ENCODE measurements at places on chromosomes 2 and 18. TPM values are rescaled to one million over a fixed set of nuclear protein-coding genes. Genes with fewer than 3 reads are reported as not detected.

The TRIP12 gene
- 159 TPM for total RNA-seq

The ABCG8 gene
- not detected for total RNA-seq

The MPP4 gene
- total RNA-seq, result not detected

The C2orf78 gene
- not detected for total RNA-seq

The NLRC4 gene
- 0.17 TPM for total RNA-seq

The AOX1 gene
- total RNA-seq, result 22.2 TPM

The UGT1A8 gene
- total RNA-seq, result not detected

The SCN3A gene
- 0.19 TPM for total RNA-seq

The FBXO48 gene
- total RNA-seq, result 2.7 TPM

The LRP1B gene
- 1.6 TPM for total RNA-seq

The CRYGC gene
- total RNA-seq, result not detected

The MAL gene
- 6.5 TPM for total RNA-seq

The SMC6 gene
- total RNA-seq, result 27.7 TPM

The LINC00305 gene
- not detected for total RNA-seq

The CCDC150 gene
- 6.7 TPM for total RNA-seq

The IL36A gene
- not detected for total RNA-seq

The KIAA2012 gene
- not detected for total RNA-seq

The APCDD1 gene
- 308 TPM for total RNA-seq

The RASGRP3 gene
- 4.1 TPM for total RNA-seq

The ALPI gene
- not detected for total RNA-seq

The ZAP70 gene
- 1.5 TPM for total RNA-seq

The VWA3B gene
- total RNA-seq, result not detected

The RHOB gene
- 719 TPM for total RNA-seq

The RTP5 gene
- total RNA-seq, result not detected

The C2orf92 gene
- 18.5 TPM for total RNA-seq

The GPAT2 gene
- 2.4 TPM for total RNA-seq

The SLC8A1 gene
- 2.4 TPM for total RNA-seq

The CPLX4 gene
- not detected for total RNA-seq

The PSTPIP2 gene
- 8.9 TPM for total RNA-seq

The TMEM214 gene
- total RNA-seq, result 47.3 TPM

The MTHFD2 gene
- total RNA-seq, result 28.1 TPM

The CDH2 gene
- 0.47 TPM for total RNA-seq

The SERPINB4 gene
- total RNA-seq, result 0.60 TPM

The LIMS4 gene
- not detected for total RNA-seq

The GDF7 gene
- 3.1 TPM for total RNA-seq

The AGBL5 gene
- 15.3 TPM for total RNA-seq

The MGAT5 gene
- total RNA-seq, result 16.9 TPM
